Sigmoid colon (tissue), 7 donors: ENCODE measurements at places on chromosomes 4 and X. TPM values are rescaled to one million over a fixed set of nuclear protein-coding genes. Genes with fewer than 3 reads are reported as not detected.

INTU gene
- total RNA-seq: 9.4 TPM

GPR82 gene
- total RNA-seq: 1.4 TPM

SPRY1 gene
- total RNA-seq: 37.6 TPM

DNA sequence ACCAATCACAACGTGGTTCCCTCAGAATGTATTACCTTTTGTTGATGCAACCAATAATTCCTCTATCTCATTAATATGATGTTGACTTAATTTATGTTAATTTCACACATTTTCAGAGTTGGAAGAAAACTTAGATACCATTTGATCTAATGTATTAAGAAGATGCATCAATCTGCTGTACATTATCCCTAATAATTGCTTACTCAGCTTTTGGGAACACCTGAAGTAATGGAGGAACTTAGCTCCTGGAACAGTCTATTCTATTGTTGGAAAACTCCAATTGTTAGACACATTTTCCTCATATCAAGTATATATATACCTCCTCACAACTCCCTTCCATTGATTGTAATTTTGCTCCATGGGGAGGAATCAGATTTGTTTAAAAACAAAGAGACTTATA is 38.9 kb downstream of the ZDHHC15 start:
- H3K4me1 ChIP-seq: no peaks in the 10 kb centered on the region
- H3K4me3 ChIP-seq: no peak overlapping the region
- DNase-seq: no peak
- no peaks in the 10 kb centered on the region for H3K27me3 ChIP-seq
- no peaks in the 10 kb centered on the region for H3K36me3 ChIP-seq

- H3K4me3 ChIP-seq: no peak within 1 kb of the TSS
- DNase-seq: peak; percentile 56
- no peak within 1 kb of the TSS for H3K27ac ChIP-seq
- H3K36me3 ChIP-seq: no peaks in the 10 kb centered on the region
Measured at GRCh38 chr4:8580321-8581093, at the start of gene GPR78. GPR78 (plus strand) TSS chr4:8580392; CDS start chr4:8580983, 591 bp downstream.

DNA sequence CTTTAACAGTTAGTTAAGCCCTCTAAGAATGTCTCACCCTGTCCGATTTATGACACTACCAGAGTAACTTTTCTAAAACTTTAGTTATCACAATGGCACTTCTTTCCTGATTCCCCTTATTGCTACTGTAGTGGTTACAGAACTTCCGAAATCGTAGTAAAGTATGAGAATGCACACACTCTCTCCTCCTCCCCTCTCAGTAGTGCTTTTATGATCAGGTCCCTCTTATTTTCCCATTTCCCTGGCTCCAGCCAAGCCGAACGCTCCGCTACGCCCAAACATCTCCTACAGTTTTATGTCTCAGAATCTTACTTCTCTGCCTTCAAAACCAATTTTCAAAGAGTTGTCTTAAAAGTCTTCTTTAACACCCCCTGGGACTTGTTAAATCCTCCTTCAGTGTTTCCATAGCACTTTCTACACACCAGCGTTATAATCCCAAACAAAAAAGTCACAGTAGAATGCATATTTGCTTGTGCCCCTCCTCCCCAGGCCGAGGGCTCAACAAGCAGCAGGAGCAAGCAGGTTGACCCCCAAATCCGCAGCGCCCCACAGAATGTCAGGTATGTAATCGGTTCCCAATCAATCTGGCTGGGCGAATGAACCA is 671 bp downstream of the HPF1 start:
- DNase-seq: no peak
- H3K36me3 ChIP-seq: no peaks in the 10 kb centered on the region
- H3K27me3 ChIP-seq: no peaks in the 10 kb centered on the region
- peaks cover 18% of the 10 kb centered on the region for H3K4me1 ChIP-seq
- H3K4me3 ChIP-seq: peak overlapping the region; percentile 81
- H3K27ac ChIP-seq: peak overlapping the region; percentile 75

DNA sequence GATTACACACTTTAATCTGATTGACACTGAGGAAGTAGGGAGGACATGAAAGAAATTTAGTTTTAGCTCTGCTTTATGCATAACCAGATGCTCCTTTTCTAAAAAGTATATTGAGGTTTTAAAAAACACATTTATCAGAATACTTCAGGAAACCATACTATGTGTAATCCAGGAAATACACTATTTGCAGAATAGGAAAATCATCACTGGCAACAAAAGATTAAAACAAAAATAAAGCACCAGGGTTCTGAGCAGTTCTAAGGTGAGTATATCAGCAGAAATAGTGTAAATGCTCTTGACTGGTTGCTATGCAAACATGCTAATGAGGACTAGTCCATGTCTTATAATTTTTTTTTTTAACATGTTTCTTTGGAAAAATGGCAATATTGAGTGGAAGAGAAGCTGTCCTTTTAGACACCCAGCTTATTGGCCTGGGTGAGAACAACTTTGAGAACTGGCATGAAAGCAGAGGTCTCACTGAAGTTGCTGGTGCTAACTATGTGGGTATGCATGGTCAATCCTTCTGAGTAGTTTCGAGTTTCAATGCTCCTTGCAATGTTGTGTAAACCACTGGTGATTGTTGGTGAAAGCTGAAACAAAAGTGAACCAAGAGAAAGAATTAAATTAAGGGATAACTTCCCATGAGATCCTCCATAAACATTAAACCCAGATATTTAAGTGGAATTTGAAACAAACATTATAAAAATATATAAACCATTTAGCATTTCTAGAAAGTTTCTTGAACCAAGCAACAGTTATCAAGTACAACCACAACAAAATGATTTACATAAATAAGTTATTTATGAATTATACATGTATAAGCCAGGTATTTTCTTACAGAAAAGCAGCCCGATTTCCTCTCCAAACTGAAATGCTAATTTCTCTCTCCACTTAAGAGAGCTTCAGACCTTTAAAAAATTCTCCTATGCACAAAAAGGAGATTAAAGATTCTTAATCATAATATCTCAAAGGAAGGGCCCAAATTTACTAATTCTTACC is 20.4 kb upstream of the SCD5 start:
- no peaks in the 10 kb centered on the region for H3K4me1 ChIP-seq
- H3K27ac ChIP-seq: no peak overlapping the region
- H3K4me3 ChIP-seq: no peak overlapping the region
- DNase-seq: no peak
